ENCODE measurements at places on chromosomes 12 and 14.

- no peak for DNase-seq
These were observed 10.2 kb downstream of the DLST start for GRCh38 chr14:74891870-74892269.

- no peak for DNase-seq
These were observed 70.1 kb downstream of the EP400 start for GRCh38 chr12:132019891-132020290.

GRCh38 chr12:132270969-132271754 is 58.2 kb downstream of the GALNT9 start:
- DNase-seq: no peak

- DNase-seq: no peak
These were observed 469 bp downstream of the NGB start for GRCh38 chr14:77270361-77271112.

DNA sequence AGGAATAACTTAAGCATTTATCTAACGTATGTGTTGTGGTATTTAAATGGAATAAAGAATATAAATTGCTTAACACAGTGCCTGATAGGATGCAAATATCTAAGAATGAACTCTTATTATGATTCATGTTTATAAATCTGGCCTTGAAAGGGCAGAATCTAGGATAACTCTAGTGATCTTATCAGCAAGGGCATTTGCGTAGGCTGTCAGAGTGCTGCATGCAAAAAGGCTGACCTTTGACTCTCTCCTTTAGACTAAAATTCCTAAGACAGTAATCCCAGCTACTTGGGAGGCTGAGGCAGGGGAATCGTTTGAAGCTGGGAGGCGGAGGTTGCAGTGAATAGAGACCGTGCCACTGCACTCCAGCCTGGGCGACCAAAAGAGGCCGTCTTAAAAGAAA is 31.3 kb upstream of the ANP32D start:
- no peak for DNase-seq

GRCh38 chr14:102749393-102750305 is 27.6 kb upstream of the TRAF3 start:
- DNase-seq: peak; percentile 57

DNA sequence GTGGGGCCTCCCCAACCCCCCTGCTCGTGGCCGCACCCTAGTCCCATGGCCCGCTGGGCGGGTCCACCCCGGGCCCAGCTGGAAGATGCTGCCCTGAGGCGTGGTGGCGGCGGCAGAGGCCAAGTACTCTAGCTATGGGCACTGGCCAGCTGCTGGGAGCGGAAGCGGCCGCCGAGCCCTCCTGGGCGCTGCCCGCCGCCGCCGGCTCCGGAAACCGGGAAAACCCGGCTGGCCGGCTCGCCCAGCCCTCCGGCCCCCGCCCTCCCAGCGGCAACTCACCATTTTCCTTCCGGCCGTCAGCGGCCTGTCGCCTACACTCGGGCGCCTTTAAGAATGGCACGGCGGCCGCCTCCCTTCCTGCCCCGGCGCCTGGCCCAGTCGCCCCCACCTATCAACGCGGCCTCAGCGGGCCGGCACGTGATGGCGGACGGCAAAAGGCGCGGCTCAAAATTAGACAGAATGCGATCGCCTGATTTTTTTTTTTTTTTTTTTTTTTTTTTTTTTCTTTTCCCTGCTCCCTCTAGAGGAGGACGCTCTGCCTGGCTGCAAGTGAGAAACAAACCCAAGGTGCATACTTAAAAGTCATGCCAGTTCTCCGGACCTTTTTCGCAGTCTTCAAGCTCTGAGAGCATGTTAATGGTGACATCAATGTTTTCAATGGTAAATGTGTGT is at the start of gene GMFB:
Gene GMFB, minus strand, starts transcription at position 335 of the 672 bp plus-strand sequence. Its CDS starts 53 bp downstream, at position 282.
- peak; percentile 85 for DNase-seq

DNA sequence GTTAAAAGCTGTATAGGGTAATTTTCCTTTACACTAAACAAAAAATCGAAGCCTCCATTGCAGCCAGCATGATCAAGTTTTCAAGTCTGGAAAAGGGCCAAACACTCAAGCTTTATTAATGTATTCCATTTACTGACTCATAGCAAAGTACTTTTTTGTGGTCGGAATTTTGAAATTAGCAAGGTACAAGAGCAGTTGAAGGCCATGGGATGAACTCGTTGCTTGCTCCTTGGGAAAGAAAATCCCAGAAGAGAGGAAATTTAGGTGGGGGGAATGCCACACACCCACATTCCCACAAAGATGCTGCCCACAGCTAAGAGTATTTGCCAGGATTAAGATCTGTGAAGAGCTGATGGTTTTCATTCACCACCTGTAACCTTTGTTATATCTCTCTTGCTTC is 333.7 kb downstream of the EGLN3 start:
- no peak for DNase-seq

DNA sequence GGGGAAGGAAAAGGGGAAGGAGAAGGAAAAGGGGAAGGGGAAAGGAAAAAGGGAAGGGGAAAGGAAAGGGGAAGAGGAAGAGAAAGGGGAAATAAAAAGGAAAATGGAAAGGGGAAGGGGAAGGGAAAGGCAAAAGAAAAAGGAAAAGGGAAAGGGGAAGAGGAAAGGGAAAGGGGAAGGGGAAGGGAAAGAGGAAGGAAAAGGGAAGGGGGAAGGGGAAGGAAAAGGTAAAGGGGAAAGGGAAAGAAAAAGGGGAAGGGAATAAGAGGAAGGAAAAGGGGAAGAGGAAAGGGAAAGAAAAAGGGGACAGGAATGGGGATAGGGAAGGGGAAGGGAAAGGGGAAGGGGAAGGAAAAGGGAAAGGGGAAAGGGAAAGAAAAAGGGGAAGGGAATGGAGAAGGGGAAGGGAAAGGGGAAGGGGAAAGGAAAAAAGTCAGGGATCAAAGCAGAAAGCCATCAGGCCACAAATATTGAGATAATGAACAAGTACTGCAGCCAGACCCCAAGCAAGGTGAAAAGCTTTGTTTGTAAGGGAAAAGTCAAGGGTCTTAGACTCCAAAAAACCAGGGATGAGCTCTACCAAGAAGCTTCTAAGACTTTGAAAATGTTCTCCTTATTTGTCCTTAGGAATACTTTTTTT is 20.0 kb downstream of the DICER1 start:
- no peak for DNase-seq

- DNase-seq: no peak
These were observed 540 bp upstream of the CLEC2D start for GRCh38 chr12:9669019-9669326.

GRCh38 chr12:48774516-48774915 is 14.4 kb downstream of the ADCY6 start:
- DNase-seq: no peak

GRCh38 chr12:87332987-87333726 is 696.0 kb downstream of the C12orf50 start:
- peak; percentile 58 for DNase-seq

- peak; percentile 81 for DNase-seq
These were observed 114.6 kb downstream of the TMEM132C start for GRCh38 chr12:128381541-128381940.

- DNase-seq: no peak
These were observed 52.4 kb upstream of the STON2 start for GRCh38 chr14:81452341-81453133.

DNA sequence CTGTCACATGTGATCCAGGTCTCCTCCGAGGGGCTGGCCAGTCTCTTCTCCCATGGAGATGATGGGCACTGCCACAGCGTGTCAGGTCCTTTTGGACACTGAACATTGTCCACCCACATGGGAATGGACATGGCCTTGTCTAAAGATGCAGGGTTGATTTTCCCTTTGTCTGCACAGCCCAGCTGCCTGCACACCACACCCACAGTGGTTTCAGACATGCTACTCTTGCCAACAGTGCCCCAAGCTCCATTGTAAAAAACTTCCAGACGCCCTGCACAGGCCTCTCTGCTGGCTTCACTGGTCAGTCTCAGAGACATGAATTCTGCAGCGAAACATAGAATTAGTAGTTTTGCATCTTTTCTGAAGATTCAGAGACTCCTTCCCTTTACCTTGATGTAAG is 18.5 kb downstream of the CD163 start:
- no peak for DNase-seq

DNA sequence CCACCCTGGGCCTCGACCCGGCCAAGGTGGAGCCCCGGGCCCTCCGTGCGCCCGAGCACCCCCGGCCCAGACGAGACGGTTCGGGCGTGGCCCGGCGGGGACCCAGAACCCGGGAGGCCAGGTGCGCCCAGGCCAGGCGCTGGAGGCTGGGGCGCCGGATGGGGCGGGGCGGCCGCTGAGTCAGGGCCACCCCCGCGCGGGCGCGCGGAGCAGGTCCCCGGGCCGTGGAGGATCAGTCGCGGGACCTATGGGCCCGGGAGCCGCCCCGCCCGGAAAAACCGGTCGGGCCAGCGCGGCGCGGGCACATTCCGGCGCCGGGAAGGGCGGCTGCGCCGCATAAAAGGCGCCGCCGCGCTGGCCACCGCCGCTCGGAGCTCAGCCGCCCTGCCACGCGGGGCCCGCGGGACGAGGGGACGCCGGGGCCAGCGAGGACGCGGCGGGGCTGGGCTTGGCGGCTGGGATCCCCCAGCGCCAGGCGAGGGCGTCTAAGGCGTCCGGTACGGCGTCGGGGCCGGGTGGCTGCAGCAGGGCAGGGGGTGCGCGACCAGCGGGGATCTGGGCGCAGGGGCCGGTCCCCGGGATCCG is 21.5 kb upstream of the KIF26A start:
- DNase-seq: no peak

DNA sequence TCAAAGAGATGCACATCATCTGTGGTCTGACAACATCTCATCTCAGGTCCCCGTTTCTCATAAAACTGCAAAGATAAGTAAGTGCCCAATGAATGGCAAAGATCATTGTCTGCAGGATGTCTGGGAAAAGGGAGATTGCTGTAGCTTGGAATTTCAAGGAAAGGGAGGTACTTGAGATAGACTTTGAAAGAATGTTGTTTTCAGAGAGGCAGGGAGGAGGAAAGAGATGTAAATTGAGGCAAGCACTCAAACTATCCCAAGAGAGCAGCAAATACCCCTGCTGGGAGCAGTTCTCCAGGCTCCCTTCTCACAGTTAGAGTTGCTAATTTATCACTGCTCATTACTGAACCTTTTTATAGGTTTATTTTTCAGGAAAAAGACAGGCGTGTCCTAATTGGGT is 107.1 kb downstream of the MYRFL start:
- DNase-seq: no peak

DNA sequence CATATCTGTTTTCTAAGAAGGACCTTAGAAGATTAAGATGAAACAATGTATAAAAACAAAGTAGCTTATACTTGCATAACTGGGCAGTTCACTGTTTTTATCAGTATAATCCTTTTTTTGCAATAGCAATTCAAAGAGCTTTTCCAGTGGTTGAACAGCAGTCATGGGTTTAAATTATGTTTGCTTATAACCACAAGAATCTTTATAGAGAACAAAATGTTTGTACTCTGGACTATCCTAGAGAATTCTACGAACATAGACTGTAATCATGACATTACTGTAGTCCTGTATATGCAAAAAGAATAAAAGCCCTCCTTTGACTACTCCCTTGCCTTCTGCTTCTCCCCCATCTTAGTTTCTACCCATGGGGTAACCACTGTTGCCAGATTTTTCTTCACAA is 5.7 kb downstream of the FAM177A1 start:
- DNase-seq: no peak

- DNase-seq: no peak
These were observed 18.7 kb downstream of the ANGEL1 start for GRCh38 chr14:76793956-76794355.

DNA sequence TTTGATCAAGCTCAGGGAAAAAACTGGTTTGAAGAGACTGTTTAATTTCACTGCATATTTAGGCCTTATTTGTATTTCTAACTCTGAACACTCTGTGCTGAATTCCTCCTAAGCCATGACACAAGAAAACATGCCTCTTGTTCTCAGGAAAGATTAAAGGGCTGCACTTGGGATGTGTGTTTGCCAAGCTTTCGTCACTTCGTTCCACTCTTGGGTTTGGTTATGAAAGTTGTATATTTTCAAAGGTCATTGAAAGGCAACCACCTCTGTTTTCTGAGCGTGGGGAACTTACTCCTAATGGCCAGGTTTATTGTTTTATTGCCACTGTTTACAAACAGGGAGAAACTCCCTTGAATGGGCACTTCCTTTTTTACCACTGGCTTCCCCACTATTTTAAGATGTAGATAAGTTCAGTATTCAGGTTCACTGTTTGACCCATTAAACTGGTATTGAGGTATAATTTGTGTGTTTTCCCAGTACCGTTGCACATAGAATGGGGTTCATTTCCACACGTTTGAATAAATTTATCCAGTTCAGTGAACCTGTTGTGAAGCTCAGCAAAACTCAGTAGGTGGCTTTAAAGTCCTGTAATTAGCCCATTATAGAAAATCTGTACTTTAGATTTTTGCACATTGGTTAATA is 65.3 kb downstream of the NKX2-1 start:
- DNase-seq: no peak

GRCh38 chr14:68584786-68585185 is 208.1 kb downstream of the ZFP36L1 start:
- no peak for DNase-seq

DNA sequence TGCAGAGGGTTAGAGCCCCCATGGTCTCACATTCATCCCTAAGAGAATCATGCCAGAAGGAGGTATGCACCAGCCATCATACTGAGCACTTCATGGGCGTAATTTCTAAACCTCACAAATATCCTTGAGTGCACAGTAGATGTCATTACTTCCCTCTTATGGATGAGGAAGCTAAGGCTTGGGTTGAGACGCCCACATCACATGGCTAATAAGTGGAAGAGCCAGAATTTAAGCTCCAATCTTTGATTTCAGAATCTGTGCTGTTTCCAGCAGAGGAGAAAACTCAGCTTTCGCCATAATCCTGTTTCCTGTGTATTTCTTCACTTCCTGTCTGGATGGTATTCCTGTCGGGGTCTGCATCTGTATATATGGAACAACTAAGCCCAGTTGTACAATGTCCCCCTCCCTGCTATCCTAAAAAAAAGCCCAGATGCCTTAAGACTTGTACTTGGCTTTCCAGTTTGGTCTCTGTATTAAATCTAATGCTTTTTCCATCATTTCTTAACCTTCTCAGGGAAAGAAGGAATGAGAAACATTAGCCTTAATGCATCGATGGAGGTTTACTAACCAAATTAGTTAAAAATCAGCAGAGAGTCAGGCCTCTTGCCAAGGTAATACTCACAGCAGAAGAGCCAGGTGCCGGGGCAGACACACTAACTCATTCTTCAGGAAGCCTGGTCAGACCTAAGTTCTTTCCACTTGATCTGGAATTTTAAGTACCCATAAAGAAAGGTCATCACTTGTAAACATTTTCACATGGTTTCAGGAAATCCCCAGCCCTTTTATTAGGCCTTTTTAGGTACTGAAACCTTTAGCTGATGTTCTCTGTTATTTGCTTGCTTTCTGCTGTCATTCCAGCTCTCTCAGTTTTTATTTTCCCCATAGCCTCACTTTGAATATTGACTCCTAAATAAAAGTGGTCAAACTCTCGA is 5.3 kb downstream of the ISCU start:
- DNase-seq: no peak

DNA sequence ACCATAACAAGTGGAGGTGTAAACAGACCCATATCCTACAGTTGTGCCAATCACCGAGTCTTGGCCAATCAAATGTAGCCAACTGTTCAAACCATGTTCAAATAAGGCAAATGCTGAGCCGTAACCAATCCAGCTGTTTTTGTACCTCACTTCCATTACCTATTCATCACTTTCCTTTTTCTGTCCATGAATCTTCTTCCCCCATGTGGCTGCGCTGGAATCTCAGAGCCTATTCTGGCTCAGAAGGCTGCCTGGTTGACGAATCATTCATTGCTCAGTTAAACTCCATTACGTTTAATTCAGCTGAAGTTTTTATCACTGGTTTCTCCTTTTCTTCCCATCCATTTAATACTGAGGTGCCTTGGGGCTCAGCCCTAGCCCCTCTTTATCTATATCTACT is 71.1 kb downstream of the TBC1D30 start:
- no peak for DNase-seq
